Stimulated activated CD8-positive, alpha-beta memory T cell treated with anti-CD3 and anti-CD28 coated beads, Interleukin-2, amount 100 ng/mL, for 1 hour (primary cell): ENCODE measurements at places on chromosomes 7 and 10.

DNA sequence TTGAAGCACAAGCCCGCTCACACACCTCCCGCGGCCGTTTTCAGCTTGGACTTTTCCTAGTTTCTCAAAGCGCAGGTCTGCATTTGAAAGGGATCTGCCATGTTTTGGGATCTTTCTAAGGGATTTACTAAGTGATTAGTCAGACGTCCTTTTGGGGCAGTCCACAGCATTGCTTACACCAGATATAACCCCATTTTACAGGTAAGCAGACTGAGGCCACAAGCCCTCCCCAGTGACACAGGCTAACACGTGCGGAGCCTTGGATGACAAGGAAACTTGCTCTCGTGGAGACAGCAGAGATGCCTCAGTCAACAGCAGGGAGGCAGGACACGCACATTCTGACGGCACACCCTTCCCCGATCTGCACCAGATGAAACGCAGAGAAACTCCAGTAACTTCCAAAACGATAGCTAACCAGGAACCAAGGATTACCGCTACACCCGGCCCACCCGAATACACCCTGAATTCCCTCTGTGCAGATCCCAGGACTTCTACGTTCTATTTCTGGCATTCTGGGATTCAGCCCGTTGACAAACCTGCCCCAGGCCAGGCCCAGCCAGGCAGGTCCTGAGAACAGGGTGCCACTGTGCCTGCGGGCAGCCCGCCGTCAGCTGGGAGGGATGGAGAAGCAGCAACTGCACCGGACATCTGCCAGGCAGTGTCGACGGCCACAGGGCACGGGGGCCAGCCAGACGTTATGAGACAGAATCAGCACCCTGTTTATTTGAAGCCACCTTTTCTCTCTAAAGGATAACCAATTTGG is 27.9 kb downstream of the FOXL3 start:
- DNase-seq = no peak

- no peak for DNase-seq
Measured at GRCh38 chr7:132569884-132570614, 6.2 kb downstream of the PLXNA4 start.

- DNase-seq = no peak
Measured at GRCh38 chr7:79822620-79823240, 311.9 kb upstream of the GNAI1 start.

DNA sequence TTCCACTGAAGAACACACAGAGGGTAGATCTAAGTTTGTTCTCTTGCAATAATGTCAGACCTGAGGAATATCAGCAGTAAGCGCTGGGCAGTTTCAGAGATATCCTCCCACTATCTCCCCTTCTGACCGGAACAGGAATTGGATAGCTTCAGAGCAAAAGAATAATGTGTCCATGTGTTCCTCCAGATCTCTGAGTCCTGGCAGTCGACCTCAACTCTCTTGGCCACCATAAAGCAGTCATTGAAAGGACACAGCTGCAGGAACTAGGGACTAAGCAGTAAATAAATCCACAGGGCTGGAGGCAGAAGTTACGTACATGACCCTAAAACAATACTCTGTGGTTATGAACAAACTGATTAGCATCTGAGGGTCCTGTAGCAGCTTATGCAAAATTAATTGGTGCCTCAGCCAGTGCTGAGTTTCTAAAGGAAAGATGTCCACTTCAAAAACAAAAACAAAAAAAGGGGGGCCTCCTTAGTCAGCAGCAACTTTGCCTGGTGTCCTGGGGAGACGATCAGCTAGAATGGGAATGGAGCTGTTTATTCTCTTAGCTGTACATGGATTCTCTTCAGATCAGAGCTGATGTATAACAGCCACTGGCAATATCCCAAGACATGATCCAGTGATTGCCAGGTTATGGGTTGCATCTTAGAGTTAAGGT is 6.4 kb upstream of the PRTFDC1 start:
- no peak for DNase-seq

- no peak for DNase-seq
Measured at GRCh38 chr10:122990278-122990677, 10.1 kb downstream of the PSTK start.

GRCh38 chr7:132904209-132904608 is 177.7 kb downstream of the CHCHD3 start:
- no peak for DNase-seq

DNA sequence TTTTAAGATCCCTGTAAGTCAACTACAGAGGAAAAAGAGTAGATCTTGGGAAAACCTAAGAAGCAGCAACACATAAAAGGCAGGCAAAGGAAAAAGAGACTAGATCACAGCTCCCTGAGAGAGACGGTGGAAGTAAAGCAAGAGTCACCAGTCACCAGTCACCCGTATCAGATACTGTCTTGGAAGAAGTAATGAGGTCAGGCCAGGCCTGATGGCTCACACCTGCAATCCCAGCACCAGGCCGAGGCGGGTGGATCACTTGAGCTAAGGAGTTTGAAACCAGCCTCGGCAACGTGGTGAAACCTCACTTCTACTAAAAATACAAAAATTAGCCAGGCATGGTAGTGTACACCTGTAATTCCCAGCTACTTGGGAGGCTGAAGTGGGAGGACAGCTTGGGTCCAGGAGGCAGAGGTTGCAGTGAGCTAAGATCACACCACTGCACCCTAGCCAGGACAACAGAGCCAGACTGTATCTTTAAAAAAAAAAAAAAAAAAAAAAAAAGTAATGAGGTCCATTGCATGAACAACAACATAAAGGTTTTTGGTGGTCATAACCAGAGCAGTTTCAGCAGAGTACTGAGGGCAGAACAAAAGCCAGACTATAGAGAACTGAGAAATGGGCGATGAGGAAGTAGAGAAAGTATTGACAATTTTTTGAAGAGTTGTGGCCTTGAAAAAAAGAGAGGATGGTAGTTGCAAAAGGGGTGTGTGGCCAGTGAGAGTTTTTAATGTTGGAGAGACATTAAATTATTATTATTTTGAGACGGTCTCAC is 16.9 kb downstream of the ZNF713 start:
- no peak for DNase-seq

- DNase-seq = no peak
Measured at GRCh38 chr10:34156781-34157425, 658.2 kb downstream of the PARD3 start.

- DNase-seq = no peak
Measured at GRCh38 chr7:84939888-84940287, 247.0 kb downstream of the SEMA3D start.

DNA sequence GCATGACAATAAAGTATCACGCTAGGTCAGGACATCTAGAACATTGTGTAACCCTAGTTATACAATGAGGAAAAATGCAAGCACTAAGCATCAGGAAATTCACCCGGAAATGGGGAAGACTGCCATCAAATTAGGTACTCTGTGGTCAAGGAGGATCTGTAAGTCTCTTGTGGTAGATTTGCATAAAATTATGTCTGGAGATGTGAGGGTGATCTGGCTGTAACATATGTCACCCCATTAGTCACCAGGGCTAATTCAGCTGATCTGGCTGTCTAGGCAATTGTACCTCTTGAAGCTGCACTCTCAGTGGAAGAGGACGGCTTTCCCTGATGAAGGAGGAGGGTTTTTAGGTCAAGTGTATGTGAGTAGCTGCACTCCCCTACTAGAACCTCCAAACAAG is 14.8 kb downstream of the AKR1D1 start:
- no peak for DNase-seq

DNA sequence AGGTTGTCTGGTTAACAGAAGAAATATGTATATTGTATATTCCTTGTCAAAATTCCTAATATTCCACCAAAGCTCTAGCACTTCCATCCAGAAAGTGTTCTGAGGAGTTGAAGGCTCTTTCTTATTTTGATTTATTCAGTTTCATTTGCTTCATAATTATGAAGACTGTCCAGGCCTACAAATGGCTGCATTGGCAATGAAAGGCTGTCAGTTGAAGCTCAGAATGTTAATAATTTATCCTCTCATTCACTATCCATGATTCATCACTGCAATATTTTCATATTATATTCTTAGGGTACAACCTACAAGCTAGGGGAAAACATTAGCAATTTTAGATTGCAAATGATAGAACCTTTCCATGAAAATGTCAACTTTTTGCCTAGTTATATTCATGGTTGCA is 57.3 kb downstream of the ARID5B start:
- no peak for DNase-seq

DNA sequence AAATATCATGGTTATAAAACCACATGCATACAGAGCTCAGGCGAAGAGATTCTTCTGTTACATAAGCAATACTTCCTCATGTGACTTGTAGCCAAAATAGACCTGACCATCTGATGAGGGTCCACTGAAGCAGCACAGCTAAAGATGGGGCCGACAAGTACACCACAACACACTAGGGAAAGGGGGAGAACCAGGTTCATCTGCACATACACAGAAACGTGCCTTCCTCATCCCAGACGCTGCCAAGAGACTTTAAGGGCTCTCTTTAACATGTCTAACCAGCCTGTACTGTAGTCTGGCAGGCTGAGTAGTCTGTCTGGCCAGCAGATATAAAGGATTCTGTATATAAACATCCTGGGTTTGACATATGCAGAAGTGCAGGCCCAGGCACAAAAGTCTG is 30.3 kb downstream of the ERCC6 start:
- DNase-seq = no peak

- no peak for DNase-seq
Measured at GRCh38 chr10:17510242-17510908, 56.0 kb upstream of the ST8SIA6 start.

DNA sequence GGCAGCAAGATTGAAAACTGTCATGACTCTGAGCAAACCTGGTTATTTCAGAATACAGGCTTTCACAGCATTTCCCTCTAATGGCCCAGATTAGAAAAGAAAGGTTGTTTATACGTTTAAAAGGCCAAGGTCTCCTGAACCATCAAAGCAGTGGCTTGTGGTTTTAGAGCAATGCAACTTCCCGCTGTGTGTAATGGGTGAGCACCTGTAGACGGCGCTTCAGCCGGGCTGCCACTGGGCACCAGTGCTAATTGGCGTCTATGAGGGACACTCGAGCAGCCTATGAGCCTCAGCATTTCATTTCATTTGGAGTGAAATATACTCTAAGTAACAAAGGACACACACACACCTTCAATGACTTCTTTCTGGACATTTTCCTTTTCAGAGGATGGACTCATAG is 671.0 kb upstream of the FZD8 start:
- no peak for DNase-seq

DNA sequence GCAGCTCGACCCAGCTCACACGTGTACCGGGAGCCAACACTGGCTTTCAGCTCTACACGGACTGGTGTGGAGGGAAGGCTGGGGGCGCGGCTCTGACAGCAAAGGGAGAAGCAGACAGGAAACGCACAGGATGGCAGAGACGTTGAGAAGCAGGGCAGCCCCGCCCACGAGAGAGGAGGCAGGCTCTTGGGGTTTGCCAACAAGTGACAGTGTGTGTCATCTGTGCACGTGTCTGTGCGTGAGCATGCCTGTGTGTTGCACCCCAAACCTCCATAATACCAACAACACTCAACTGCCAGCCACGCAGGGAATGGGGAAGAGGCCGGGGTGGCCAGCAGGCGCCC is 64.4 kb upstream of the PDGFA start:
- DNase-seq = peak; percentile 79

- no peak for DNase-seq
Measured at GRCh38 chr10:123272171-123272570, 118.0 kb downstream of the BUB3 start.

GRCh38 chr10:13820964-13821337 is 234.2 kb downstream of the PRPF18 start:
- no peak for DNase-seq

- no peak for DNase-seq
Measured at GRCh38 chr10:83037653-83038052, 1101.7 kb upstream of the GHITM start.

- DNase-seq = no peak
Measured at GRCh38 chr7:39683216-39683845, 60.0 kb downstream of the RALA start.

- DNase-seq = no peak
Measured at GRCh38 chr7:100057006-100057405, 7.4 kb downstream of the ZSCAN21 start.

- DNase-seq = no peak
Measured at GRCh38 chr10:30702860-30703259, 73.3 kb upstream of the LYZL2 start.

DNA sequence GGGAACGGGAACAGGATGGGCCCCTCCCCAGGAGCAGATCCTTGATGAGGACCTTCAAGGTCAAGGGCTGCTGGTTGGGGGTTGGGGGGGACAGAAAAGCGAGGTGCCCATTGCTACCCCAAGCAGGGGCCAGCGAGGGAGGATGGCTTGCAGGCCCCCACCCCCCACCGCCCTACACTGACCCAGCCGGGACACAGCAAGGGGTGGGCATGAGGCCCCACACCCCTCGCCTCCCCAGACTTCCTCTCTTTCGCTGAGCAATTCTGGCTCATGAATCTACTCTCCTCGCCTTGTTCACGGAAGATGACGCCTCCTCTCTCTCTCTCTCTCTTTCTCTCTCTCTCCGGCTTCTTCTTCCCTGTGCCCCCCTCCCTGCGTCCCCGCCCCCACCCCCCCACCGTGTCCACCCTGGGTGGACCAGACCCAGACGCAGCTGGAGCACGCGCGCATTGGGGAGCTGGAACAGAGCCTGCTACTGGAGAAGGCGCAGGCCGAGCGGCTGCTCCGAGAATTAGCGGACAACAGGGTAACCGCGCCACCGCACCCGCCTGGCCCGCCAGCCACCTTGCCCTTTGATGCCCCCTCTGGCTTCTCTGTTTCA is 81.1 kb upstream of the GTF2IRD1 start:
- no peak for DNase-seq

DNA sequence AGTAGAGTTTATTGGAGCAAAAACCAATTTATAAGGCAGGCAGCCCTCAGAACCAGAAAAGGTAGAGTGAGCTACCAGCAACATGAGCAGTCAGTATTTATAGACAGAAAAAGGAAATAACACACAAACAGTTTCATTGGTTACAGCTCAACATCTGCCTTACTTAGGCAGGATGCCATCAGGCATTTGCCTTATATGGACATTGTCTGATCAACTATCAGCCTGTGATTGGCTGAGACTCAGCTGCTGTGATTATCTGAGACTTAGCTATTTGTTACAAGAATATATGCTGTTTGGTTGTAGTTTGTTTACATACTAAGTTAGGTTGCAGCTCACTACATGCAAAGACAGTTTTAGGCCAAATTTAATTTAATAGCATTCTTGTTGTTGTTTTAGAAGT is 60.4 kb upstream of the CDK1 start:
- DNase-seq = no peak

DNA sequence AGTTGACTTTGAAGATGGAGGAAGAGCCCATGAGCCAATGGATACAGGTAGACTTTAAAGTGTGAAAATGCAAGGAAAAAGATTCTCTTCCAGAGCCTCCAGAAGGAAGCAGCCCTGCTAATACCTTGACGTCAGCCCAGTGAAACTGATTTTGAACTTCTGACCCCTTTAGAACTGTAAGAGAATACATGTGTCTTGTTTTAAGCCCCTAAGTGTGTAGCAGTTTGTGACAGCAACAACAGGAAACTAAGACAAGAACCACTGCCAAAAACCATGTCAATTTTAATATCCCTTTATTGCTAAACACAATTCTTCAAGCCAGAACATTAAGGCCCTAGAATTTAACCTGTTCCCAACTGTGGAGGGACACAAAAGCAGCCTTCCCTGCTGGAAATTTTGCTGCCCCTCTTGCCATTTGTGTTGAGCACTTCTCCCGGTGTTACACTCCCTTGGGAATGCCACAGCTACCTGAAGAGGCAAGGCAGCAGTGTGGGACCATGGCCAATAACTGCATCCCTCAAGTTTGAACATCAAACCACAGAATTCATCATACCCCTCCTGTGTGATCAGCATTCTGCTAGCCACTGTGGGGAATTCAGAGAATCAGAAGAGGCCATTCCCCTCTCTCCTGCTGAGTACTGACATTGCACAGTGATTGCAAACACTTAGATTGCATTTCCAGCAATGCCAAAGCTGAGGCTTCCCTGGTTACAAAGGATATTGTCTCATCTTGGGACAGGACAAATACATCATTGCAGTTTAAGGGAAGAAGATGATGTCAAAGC is 12.3 kb upstream of the CCDC172 start:
- DNase-seq = no peak
